RKO (cell line): ENCODE measurements at places on chromosomes 12 and 14.

DNA sequence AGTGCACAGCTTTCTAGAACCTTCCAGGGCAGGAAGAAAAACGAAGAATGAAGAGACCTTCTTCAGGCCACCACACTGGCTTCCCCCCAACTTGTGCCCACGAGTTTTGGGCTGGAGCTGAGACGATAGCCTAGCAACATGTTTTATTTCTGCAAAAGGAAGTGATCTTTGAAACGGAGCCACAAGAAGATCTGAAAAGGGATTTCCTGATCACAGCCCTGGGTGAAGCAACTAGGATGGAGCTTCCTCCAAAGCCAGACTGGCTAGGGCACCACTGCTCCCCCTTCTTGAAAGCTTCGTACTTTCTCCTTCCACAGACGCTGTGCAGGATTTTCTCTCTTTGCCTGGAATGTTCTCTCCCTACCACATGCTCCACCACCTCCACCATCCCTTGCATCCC lies 418.3 kb downstream of the MED13L start:
- no peak for DNase-seq

GRCh38 chr12:69932676-69933552 lies 107.9 kb downstream of the MYRFL start:
- no peak for DNase-seq

DNA sequence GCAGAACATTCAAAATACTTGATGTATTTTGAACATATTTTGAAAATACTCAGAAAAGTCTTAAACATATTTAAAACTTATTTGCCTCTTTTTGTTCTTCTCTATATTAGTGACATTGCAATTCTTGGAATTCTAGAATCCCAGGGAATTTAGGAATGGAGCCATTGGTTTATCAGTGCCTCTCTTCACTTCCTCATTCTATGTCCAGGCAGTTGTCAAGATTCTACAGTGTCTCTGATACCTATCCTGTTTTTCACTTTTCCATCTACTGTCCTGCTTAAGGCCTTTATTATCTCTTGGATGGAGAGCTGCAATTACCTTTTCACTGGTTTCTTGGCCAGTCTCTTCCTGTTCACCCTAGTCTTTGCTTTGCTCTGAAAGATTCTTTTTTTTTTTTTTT lies 144.6 kb downstream of the TTLL5 start:
- DNase-seq, result no peak

GRCh38 chr12:92020983-92021665 lies 124.5 kb downstream of the BTG1 start:
- no peak for DNase-seq

DNA sequence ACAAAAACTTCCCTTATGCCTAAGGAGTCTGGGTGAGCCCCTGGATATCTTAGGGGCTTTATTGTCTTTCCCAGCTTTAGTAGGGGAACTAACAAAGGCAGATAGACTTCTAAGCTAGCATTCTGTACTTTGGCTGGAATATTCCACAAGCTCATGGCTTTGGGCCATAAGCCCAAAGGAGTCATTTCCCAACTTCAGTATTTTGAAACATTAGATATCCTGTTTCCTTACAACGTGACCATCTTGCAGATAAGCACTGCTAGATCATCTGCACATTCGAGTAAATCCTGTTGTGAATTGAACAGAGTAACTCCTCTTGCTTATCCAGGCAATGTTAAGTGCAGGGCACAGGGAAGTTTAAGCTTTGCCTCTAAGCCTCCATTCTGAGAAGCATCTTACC lies 70.6 kb upstream of the ACTN1 start:
- DNase-seq, result no peak

DNA sequence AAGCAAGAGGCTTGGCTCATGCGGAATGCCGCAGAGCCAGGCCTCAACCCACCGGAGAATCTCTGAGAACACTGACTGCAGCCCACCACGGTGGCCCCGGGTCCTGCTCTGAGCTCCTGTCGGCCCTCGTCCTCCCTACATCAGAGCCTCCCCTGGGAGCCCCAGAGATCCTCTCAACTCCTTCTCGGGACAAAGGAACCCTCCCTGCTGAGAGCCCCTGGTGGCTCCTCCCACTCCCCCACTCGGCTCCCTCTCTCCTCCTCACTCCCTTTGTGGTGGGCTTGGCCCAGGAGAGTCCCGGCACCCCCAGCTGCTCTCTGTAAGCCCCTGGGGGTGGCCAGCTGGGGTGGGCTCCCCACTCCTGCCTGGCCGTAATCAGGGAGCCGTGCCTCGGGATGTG lies 11.1 kb upstream of the INF2 start:
- DNase-seq, result no peak

DNA sequence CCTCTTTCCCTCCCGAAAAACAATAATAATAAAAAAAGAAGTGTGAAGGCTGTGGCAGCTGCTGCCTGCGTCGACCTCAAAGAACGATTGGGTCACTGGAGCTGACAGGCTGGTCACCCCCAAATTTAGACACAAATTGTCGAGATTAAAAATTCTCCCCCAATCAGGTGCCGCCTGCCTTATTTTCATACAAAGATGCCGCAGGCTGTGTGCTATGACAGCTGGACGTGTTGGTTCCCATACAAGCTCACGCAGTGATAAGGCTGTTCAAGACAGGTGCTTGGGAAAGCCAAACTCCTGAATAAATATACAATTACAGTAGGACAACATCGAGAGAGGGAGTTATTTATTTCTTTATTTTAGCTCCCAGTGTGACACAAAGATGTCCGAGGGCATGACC lies 1041.8 kb downstream of the VRK1 start:
- no peak for DNase-seq

GRCh38 chr14:99554757-99555531 lies 49.1 kb downstream of the CCDC85C start:
- DNase-seq, result no peak

- peak; percentile 11 for DNase-seq
Observed at GRCh38 chr12:3557791-3558620, 67.0 kb downstream of the PRMT8 start.
